ENCODE measurements at places on chromosomes 7 and 10.

- DNase-seq = no peak
These were observed 81.7 kb upstream of the ITPRID1 start for GRCh38 chr7:31432176-31432575.

- no peak for DNase-seq
These were observed 15.2 kb upstream of the C10orf53 start for GRCh38 chr10:49664006-49664841.

GRCh38 chr7:135693558-135693957, 31.2 kb downstream of the STMP1 start:
- no peak for DNase-seq

DNA sequence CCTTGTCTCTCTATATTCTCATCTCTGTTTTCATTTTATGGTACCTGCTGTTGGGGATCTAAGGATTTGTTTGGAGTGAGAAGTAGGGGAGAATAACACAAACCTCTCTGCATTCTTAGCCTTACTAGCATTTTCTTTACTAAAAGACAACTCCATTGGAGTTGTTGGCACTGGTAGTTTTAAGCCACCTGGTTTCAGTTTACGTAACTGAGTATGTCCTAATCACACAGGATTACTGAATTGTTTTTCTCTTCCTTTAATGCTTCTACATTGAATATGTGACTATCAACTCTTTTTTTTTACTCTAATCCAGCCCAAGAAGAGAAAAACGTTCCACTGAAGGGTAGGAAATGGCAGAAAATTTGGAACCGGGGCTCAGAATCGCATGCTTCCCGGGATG, 30.0 kb upstream of the TRIL start:
- DNase-seq = no peak

DNA sequence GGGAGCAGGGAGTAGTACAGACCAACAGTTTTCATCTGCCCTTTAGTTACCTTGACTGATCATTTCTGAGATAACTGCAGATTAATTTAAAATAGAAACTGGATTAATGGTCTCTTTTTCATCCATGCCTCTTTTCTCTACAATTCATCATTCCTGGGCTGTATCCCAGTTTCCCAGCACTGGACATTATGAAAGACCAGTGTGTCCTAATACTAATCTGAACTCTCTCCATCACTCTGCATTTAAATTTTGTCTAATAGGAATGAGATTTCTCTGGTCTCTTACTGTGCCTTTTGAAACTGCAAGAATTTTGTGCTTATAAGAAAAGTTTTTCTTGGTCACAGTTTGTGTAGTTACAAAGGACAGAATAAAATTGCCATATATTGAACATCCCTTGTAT, 12.7 kb downstream of the PLEKHA8 start:
- no peak for DNase-seq

GRCh38 chr10:49023752-49024151, 84.1 kb upstream of the LRRC18 start:
- DNase-seq = no peak

GRCh38 chr10:6928586-6928985, 348.5 kb upstream of the PRKCQ start:
- no peak for DNase-seq

- DNase-seq = peak; percentile 10
These were observed 510 bp downstream of the ZSWIM8 start for GRCh38 chr10:73785721-73786511.

DNA sequence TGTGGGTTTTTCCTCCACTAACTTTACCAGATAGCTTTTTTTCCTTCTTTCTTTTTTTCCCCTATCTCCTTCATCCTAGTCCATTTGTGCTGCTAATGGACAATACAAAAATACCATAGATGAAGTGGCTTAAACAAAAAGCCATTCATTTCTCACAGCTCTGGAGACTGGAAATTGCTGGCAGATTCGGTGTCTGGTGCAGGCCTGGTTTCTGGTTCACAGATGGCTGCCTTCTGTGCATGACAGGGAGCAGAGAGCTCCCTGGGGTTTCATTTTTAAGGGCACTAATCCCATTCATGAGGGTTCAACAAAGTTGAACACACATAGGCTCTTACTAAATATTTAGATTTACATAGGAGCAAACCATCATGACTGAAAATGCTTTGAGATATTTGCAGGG, 467.4 kb downstream of the TYW1 start:
- DNase-seq = no peak

- DNase-seq = no peak
These were observed 652 bp downstream of the KAZALD1 start for GRCh38 chr10:101062232-101063049.

GRCh38 chr10:19706904-19707303, 109.3 kb upstream of the PLXDC2 start:
- no peak for DNase-seq

DNA sequence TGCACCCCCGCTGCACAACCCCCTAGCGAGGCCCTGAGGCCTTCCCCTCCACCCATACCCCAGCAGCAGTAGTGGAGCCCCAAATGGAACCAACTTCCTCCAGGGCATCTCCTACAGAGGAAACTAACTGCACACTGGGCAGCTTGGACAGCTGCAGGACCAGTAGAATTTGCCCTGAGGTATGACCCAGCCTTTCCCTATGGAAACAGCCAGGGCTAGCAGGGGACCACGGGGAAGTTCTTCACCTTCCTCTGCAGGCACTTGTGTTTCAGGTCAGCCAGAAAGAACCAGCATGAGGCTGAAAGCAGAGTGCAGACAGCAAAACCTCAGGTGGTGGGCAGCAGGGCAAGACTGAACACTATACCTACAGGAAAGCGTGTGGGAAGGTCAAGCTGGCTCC, 5.7 kb upstream of the EEPD1 start:
- no peak for DNase-seq

GRCh38 chr10:74733612-74734011, 92.8 kb upstream of the KAT6B start:
- DNase-seq = no peak

GRCh38 chr7:135597926-135598305, 40.2 kb downstream of the NUP205 start:
- no peak for DNase-seq

- no peak for DNase-seq
These were observed 33.8 kb upstream of the RNF32 start for GRCh38 chr7:156606691-156607331.

- no peak for DNase-seq
These were observed 208.2 kb downstream of the SNX13 start for GRCh38 chr7:17732083-17732482.

DNA sequence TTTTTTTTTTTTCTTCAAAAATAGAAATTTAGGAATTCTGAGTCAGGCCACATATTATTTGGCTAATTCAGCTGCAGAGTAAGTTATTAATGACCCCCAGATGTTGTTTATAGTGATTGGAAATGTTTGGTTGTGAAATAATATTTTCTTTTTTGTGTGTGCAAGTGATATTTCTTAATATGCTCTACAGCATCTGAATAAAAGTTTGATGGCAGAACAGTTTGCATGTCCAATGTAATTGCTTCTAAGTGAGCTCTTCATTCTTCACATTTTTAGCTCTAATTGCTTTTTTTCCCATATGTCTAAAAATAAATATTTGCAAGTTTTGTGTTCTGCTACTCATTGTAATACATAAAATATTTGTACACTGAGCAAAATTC, 116.0 kb downstream of the ARID5B start:
- no peak for DNase-seq

DNA sequence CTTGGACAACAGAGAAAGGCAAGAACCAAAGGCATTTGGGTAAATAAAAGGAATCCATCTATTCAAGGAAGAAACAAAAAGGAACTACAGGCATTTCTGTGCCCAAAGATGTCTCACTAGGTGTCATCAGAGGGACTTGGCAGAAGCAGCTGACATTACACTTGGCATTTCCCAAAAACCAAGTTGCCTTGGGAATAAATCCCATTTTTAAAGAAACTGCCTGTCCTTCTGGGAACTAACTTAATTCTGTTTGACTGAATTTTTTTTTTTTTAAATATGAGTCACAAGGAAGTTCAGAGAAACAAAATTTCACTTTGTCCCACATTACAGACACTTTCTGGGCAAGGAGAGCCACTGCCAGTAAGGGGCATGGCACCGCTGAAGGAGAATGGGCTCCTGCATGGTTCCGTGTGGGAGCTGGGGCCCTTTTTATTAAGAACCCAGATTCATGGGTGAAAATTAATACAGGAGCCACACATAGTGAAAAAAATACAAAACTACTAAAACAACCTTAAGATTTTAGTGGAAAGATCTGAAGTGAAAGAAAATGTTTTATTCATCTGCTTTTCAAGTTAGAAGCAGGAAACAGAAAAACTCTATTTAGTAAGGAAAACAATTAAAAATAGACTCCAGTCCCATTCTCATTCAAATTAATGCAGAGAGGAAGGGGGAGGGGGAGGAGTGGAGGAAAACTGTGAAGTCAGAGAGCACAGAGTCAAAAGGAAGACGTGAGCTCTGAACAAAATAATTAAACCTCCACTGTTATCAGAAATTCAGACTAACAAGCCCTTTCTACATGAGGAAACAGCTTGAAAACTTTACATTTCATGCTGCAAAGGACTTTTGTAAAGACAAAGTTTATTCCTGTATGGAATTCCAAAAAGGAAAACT, 118.4 kb upstream of the PDLIM1 start:
- DNase-seq = no peak

- no peak for DNase-seq
These were observed 11.3 kb downstream of the NOD1 start for GRCh38 chr7:30467271-30467670.

GRCh38 chr7:112938863-112939573, 147.6 kb downstream of the GPR85 start:
- DNase-seq = no peak

DNA sequence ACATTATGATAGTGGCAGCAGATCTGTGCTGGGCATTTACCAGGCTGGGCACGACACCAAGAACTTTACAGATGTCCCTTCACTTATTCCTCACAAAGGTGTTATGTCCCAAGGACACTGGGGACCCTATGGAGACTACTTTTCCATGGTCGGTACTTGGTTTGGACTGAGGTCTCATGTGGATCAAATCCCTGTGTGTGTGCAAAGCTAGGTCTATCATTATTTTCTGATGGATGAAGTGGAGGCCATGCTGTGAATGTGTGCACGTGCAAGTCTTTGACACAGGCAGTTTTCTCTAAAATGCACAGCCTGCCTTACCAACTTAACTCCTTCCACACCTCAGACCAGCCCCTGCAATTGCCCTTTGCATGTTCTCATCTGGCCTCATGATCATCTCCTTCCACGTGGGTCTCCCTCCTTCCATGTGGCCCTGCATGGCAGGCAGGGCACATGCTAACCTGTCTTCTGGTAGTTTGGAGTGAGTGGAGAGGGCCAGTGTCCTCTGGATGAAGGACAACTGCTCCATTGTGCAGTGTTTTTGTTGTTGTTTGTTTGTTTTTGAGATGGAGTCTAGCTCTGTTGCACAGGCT, 16.0 kb upstream of the ZNF273 start:
- DNase-seq = no peak

DNA sequence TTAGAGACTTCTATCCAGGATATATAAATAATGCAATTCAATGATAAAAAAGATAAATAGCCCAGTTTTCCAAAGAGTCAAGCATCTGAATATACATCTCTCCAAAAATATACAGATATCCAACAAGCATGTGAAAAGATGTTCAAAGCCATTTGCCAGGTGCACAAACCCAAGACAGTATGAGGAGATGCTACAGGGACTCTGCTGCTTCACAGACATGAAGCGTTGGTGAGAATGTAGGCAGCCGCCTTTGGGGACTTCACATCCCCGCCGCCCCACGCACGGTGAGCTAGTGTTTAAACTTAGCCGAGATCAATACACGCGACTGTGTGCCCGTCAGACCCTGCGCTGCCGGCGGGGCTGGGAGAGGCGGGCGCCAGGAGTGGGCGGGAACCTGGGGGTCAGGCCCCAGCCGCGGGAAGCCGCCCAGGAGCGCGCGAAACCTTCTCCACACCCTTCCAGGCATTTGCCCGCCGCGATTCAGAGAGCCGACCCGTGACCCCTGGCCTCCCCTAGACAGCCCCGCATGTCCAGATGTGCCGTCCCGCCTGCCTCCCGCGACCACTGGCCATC, 927 bp upstream of the ALOX5 start:
- no peak for DNase-seq

DNA sequence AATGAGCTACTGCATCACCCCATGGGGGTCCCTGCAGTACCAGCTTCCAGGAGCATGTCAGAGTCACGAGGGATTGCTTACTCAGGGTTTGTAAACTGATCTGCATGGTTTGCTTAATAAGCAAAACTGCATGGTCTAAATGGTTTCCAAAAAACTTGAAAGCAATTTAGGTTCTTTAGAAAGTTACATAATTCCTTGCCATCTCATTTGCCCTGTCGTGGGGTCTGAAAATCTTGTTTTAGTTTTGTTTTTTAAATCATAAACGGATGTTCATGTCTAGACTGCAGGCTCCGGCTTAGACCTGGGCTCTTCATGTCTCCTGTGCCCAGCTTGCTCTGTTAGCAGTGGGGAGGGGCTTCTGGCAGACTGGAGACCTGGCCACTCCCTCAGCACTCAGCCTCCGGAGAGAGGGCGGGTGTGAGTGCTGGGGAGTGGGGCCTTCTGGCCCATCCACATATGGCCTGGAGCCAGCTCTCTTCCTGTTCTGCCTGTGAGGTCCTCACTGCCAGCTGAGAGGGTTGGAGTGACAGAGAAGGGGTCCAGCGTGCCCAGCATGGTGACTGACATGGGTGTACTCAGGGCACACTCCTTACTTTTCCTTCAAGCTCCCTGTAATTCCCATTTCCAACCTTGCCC, 17.5 kb downstream of the PRF1 start:
- no peak for DNase-seq

DNA sequence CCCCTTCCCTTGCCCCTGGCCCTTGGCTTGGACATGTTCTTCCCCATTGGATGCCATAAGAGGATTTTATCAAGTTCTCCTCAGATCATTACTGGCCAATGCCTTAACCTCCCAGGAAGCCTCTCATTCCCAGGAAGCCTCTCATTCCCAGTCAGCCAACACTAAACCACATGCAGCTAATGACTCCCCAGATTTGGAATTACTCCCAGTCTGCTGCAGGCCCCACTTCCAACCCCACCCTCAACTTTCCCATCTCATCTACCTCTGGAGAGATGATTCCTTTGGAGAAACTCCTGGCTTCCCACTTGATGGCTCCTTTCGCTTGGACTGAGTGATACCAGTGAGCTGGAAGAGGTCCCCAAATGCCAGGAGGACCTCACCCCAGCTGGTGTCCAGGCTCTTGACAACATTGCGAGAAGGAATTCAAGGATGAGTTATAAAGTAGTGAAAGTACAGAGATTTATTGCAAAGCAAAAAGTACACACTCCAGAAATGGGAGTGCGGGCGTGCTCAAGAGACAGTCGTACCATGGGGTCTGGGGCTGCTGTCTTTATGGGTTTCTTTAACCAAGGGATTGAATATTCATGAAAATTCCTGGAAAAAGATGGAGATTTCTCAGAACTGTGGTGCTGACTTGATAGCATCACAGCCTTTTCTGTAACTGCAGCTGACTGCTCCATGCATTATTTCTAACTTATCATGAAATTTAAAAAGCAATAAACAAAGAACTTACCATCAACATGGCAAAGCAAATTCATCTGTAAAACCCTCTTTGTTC, 117.2 kb upstream of the ADCY1 start:
- DNase-seq = no peak

DNA sequence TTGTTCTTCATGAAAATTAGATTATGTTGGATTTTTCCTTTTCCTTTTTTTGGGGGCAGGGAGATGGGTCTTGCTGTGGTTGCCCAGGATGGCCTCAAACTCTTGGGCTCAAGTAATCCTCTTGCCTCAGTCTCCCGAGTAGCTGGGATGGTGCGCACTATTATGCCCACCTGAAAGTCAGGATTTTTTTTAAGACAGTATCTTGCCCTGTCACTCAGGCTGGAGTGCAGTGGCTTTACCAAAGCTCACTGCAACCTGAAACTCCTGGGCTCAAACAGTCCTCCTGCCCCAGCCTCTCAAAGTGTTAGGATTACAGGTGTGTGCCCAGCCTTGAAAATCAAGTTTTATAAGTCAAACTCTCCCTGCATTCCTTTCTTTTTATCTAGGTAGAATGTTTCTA, 1.7 kb upstream of the TET1 start:
- DNase-seq = no peak

Data from NK-92 treated with Interleukin-12 subunit alpha and Interleukin-12 subunit beta, amount 100 ng/mL, for 24 hours (cell line).